AG04450 (cell line): ENCODE measurements at places on chromosomes 2 and 18.
A peak's percentile ranks its signal among the peaks of the same experiment; 100 is the strongest.

DNA sequence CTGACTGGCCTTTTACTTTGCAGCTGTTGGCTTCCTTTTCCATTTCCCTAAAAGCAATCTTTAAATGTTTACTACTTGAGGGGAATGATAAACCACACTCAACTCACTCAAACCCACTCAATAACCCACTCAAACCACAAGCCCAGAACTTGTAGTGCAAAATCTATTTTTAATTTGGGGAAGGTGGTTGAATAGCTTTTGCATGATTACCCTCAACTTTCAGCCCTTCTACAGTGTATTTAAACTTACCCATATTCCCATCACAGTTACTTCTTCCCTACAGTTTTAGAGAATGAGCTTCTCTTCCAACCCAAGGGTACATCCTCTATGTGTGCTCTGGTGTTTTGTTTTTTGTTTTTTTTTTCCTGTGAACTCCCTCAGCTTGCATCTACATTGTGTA, 636.1 kb downstream of the TDRD15 start:
- no peak for DNase-seq

DNA sequence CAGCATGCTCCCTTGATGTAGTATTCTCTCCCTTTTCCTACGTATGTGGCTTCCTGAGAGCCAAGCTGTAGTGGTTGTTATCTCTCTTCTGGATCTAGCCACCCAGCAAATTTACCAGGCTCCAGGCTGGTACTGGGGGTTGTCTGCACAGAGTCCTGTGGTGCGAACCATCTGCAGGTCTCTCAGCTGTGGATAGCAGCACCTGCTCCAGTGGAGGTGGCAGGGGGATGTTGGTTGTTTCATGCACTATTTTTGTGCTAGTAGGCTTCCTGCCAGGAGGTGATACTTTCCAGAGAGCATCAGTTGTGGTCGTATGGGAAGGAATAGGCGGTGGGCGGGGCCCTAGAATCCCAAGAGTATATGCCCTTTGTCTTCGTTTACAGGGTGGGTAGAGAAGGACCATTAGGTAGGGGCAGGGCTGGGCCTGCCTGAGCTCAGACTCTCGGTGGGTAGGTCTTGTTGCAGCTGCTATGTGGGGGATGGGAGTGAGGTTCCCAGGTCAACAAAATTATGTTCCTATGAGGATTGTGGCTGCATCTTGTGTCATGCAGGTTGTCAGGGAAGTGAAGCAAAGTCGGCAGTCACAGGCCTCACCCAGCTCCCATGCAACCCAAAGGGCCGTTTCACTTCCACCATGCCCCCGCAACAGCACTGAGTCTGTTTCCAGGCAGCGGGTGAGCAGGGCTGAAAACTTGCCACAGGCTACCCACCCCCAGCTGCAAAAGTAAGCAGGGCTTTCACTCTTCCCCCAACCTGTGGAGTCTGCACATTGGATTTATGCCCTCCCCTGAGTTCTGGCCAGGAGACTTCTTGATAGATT, 1139.5 kb downstream of the BCL11A start:
- no peak for DNase-seq

DNA sequence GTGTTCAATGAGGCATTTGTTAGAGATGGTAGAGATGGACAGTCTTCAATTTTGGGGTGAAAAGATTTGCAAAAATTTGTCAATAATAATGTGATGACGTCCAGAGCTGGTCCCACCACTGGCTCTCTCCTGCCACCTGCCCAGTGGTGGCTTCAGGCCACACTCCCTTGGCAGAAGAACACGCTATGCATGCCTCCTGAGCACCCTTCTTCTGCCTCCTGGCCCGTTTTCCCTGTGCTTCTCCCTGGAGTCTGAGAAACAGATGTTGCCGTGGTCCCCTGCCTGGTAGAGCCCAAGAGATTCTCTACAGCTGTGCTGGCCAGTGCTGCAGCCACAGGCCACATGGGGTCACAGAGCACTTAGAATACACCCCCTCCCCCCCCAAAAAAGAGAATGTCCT, 33.6 kb downstream of the INPP5D start:
- no peak for DNase-seq

DNA sequence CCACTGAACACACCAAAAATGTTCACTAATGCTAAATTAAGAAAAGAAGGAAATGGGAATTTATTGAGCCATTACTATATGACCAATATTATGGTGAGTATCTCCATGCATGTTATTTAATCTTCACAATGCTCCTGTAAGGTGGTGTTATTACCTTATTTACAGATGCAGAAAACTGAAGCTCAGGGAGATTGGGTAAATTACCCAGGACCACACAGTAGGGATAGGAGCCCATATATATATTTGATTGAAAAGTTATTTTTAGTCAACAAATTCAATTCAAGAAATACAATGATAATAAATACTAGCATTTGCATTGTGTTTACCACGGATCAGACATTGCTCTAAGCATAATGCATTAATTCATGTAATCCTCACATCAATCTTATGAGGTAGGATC, 202.2 kb upstream of the FBXO11 start:
- no peak for DNase-seq

- DNase-seq, result no peak
These were observed 17.6 kb upstream of the SPATS2L start for GRCh38 chr2:200288670-200289429.

- DNase-seq, result no peak
These were observed at the start of gene SULT1C2 for GRCh38 chr2:108288534-108289106. SULT1C2 (plus strand) TSS chr2:108288895; CDS start chr2:108293668, 4,773 bp downstream.

- DNase-seq, result no peak
These were observed 26.1 kb upstream of the ERCC3 start for GRCh38 chr2:127320067-127320466.

- no peak for DNase-seq
These were observed 416.8 kb downstream of the FIGN start for GRCh38 chr2:163319006-163319405.

DNA sequence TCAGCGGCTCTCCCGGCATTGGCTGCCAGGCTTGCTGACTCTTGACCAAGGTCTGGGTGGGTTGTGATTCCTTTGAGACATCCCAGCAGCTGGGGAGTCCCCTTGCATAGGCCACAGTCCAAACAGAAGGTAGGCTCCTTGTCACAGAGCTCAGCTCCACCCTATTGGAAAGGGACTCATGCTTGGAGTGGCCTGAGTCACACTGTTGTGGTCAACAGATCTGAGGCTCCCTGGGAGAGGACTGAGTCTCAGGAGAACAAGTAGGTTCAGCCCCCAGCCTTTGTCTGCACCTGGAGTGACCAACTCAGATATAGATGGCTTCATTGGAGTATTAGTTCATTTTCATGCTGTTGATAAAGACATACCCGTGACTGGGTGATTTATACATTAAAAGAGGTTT, 32.1 kb upstream of the SH3BP4 start:
- no peak for DNase-seq

- no peak for DNase-seq
These were observed 81.7 kb downstream of the SPRED2 start for GRCh38 chr2:65350651-65351056.

GRCh38 chr18:70072678-70073077, 125.0 kb upstream of the CD226 start:
- DNase-seq, result peak; percentile 11

DNA sequence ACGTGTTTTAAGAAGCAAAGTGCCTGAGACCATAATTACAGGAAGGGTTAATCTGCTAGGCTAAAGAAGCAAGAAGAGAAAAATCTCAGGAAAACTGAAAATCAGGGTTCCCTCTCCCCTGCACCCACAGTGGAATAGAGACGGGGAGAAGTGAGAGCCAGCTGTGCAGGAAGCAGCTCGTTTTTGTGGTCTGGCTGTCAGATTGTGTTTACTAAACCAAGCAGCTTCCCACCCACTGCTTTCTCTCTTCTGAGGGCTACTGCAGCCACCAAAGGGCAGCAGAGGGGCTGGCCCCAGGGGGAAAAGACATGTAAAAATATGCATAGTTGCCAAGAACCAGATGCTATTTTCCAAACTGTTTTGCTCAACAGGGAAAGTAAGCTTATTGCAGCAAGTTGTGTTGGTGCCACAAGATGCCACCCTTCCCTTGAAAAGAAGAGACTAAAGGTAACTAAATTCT, 72.6 kb upstream of the THUMPD2 start:
- peak; percentile 47 for DNase-seq
